ENCODE measurements at places on chromosomes 13 and 19.

GRCh38 chr19:45781214-45782161 is 802 bp downstream of the DMPK start:
- DNase-seq, result no peak

- DNase-seq, result no peak
Measured at GRCh38 chr19:49636233-49636932, 3.6 kb downstream of the RRAS start.

GRCh38 chr19:41302624-41303351 is 7.2 kb upstream of the CCDC97 start:
- DNase-seq, result no peak

GRCh38 chr19:18723871-18724377 is 40.4 kb downstream of the CRTC1 start:
- DNase-seq, result no peak

- no peak for DNase-seq
Measured at GRCh38 chr13:35722458-35723052, 246.1 kb upstream of the MAB21L1 start.

DNA sequence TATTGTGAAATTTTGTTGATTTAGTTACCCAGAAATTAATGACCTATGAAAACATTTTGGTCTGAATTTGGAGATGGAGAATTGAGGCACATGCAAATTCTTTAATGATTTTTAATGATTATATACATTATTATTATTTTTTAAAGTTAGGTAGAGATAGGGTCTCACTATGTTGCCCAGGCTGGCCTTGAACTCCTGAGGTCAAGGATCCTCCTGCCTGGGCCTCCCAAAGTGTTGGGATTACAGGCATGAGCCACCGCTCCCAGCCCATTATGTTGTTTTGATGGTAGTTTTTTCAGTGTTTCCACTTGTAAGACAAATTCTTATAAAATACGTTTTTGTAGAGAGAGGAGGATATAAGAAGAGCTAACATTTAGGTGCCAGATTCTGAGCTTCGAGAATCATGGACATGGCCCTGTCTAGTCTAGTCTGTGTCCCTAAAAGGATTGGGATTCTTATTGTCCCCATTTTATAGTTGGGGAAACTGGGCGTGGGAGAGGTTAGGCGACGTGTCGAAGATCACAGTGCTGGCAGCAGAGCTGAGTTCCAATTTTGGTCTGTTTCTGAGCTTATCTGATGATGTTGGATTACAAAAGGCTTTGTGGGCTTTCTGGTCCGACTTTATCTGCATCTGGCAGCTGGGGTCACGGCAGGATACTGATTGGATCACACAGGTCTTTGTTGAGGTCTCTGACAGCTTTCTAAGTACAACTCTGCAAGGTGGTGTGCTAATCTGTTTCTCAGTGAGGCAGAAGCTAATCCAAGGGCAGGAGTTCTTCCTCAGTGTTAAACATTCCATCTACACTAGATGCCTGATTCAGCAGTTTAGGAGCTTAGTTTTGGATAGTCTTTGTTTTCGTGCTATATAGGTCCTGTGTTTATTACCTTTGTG is 7.5 kb upstream of the WDR88 start:
- no peak for DNase-seq

- no peak for DNase-seq
Measured at GRCh38 chr19:55753401-55753800, 5.5 kb upstream of the RFPL4A start.

- no peak for DNase-seq
Measured at GRCh38 chr19:16764280-16764679, 44.6 kb downstream of the NWD1 start.

GRCh38 chr19:10718205-10719196 is 622 bp downstream of the DNM2 start:
- DNase-seq, result no peak

- DNase-seq, result no peak
Measured at GRCh38 chr19:7994928-7995809, 10.3 kb downstream of the ELAVL1 start.

DNA sequence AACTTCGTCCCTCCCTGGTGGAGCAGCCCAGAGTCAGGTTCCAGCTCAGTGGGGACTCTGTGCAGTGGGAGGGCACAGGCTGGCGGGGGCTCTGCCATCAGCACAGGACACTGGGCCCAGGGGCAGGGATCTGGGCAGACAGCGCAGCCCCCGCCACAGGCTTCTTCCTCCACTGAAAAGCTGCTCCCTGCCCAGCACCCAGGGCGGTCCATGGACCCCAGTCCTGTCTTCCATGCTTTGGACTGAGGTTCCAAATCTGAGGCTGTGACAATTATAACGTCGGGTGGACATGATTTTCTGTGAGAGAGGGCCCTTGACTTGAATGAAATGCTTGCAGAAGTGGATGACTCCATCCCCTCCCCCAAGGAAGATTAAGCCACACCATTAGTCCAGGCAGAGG is 21.2 kb upstream of the NCCRP1 start:
- no peak for DNase-seq

DNA sequence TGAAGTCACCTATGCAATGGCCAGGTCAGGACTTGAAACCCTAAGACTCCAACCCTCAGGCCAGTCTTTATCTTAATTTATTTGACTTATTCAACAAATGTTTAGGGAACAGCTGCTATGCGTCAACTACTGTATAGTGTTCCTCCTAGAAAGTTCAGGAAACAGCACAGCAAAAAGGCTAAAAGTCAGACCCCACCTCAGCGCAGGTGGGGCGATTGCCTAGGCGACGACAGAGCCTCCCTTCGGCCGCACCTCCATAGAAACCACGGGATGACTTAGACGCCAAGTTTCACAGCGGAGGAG is 502 bp downstream of the VRK3 start:
- DNase-seq, result no peak

DNA sequence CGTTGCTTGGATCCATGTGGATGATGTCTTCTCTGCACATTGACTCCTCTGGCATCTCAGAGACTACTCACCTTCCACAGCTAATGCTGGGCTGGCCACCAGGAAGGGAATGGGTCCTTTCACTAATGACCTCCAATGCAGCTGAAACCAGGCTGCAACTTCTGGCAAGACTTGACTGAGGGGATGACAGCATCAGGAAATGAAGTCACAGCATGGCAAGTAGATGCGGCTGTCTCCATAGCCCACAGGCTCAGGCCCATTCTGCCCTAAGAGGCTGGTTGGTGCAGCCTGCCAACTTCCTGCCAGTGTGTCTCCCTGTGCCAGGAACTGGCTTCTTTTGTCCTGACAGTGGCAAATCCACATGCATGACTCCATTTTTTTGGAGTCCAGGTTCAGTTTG is 467.3 kb downstream of the TSHZ3 start:
- no peak for DNase-seq

DNA sequence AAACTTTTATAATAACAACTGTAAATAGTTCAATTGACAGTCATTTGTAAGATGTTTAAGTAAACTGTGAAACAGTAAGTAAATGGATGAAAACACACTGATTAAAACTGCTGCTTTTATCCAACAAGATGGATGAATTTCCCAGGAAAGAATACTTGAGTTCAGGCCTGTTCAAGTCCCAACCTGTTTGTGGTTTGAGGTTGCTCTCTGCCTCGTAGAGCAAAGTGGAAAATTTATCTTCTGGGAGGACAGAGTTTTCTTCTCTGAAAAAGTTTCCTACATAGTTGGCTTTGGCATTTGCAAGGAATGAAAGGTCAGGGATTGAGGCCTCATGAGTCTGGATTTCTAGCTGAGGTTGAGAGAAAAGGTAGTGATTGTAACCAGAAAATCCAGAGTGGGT is 15.2 kb upstream of the ZNF543 start:
- DNase-seq, result no peak

DNA sequence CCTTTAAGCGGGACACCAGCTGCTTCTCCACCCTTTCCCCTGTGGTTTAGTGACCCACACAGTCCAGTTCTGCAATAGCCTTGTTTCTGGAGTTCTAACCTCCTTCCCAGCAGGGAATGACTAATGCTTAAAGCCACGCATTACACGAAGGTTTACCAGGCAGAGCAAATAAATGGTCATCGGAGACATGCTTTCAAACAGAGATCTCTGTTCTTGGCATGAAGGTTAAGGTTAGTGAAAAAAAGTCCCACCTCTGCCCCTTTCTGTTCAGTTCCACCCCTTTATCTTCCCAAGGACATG is 25.3 kb upstream of the MEDAG start:
- DNase-seq, result peak; percentile 37

DNA sequence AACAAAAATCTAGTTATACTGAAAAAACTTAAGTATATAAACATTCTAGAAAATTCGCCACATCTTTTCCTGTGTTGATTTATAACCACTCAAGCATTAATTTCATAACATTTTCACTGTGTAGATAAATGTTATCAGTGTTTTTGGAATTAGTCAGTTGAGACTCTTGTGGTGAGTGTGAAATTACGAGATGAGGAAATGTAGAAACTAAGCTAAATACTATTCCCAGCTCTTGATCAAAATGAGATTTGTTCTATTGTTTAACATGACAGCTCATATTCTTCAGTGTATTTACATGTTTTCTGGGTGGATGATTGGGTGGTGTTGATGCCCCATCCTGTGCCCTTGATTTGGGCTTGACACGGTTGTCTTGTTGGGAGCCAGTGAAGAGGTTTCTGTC is 406.8 kb downstream of the DACH1 start:
- no peak for DNase-seq

DNA sequence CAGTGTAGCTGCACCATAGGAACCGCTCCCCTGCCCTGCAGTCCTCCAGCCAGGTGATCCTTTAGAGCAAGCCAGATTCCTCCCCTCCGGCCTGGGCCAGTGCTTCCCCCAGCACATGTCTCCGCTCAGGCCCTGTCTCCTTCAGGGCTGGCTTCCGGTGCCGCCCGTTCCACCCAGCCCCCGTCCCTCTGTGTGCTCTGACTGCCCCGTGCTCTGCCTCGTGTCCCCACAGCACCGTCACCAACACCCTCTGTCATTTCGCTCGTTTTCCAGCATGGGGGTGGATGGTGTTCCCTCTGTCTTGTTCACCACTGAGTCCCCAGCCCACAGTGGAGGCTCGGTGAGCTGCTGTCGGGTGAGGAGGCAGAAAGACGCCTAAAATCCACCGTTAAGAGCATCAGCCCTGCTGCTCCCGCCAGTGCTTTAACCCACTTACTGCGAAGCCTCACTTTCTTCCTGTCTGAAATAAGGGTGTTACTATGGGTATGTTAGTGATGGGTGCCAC is 54.5 kb downstream of the TSSK6 start:
- DNase-seq, result no peak

DNA sequence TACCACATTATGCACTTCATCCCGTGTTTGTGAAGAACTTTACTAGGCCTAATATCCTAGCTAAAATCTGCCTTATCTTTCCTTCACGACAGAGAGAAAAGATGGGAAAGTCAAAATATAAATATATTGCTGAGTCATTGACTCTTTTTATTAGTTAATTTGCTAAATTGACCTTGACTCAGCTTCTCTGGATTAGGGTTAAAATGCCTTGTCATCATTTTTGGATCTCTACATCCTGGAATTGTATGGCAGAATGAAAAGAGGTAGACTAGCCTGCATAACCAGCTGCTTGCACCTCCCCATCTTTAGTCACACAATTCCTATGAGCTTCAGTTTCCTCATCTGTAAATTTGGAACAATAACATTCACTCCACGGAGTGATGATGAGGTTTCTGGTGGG is 280.3 kb downstream of the DCT start:
- DNase-seq, result no peak

DNA sequence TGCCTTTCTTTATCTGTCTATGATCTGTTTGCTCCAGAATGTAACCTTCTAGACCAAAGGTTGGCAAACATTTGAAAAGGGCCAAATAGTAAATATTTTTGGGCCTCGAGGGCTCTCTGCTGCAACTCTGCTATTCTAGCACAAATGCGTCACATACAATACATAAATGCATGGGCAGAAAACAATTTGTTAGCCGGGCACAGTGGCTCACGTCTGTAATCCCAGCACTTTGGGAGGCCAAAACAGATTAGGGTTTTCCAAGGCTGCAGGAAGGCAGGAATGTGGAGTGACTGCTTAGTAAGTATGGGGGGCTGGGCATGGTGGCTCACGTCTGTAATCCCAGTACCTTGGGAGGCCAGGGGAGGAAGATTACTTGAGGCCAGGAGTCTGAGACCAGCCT is 21.9 kb upstream of the EVI5L start:
- no peak for DNase-seq

GRCh38 chr13:79452239-79452913 is 28.6 kb upstream of the NDFIP2 start:
- no peak for DNase-seq

DNA sequence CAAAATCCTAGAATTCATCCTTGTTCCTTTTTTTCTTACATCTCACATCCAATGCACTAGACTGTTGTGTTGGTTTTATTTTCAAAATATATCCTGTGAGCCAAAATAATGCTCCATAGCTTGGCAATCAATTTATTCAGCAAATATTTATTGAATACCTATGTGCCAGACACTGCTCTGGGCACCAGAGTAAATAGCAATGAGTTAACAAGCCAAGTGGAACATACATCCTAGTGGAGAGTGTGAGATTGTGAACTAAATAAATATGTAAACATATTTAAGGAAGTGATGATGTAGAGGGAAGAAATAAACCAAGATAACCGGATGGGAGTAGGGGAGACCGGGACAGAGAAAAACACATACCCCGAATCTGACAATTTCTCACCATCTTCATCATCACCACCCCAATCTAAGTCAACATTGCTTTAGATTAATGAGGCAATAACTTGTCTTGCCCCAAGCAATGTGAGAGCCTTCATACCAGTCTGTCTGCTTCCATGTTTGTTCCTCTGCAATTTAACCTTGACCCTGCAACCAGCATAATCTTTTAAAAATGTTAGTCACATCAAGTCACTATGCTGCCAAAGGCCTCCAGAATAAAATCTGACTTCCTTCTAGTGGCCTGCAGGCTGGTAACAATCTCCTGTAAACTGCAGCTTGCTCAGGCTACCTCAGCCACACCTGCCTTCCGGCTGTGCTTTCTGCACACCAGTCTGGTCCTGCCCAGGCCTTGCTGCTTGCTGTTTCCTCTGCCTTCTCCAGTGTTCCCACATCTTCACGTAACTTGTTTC is 199.2 kb downstream of the DLEU7 start:
- no peak for DNase-seq

- DNase-seq, result no peak
Measured at GRCh38 chr19:28586474-28586873, 626.5 kb downstream of the UQCRFS1 start.

GRCh38 chr13:112725346-112726015 is 35.6 kb downstream of the ATP11A start:
- no peak for DNase-seq

DNA sequence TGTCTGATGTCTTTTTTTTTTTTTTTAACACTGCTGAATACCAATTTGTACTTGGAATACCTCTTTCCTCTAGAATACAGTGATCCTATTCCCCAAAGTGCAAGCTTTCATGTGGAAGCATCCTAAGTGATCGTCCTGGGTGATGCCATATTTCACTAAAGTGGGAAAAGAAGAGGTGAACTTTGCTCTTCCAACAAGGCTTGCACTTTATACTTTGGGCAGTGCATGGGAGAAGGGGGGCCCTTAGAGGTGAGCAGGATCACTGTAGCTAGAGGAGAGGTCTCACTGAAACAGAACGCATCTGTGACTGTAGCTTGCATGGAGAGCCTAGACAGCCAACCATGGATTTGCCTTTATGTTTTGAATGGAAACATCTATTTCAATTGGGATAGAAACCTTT is 173.8 kb downstream of the STK24 start:
- no peak for DNase-seq
